ENCODE measurements at places on chromosomes 4 and X. TPM values are rescaled to one million over a fixed set of nuclear protein-coding genes. Genes with fewer than 3 reads are reported as not detected.

The HEPH gene
- 61.5 TPM for total RNA-seq

DNA sequence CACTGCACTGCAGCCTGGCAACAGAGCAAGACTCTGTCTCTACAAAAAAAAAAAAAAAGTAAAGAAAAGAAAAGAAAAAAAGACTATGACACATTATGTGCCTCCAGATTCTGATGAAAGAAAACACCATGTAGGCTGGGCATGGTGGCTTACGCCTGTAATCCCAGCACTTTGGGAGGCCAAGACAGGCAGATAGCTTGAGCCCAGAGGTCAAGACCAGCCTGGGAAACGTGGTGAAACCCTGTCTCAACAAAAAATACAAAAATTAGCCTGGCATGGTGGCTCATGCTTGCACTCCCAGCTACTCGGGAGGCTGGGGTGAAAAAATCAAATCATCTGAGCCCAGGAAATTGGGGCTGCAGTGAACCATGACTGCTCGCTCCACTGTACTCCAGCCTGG is 19.4 kb downstream of the THOC2 start:
- DNase-seq, result no peak

DNA sequence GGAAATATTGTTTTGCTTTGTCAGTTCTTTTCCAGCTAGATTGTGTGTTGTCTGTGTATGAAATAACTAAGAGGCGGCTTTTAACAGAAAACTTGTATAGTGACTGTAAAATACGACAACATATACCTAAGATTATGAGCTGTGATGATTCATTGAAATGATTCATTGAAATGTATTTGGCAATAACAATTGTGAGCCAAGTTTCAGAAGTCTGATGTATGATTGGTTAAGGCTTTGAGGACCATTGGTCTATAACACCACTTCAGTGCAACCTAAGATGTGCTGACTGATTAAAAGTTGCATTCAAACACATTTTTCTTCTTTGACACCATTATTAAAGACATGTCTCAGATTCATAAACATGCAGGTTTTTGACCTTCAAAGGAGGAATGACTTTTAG is 76.6 kb downstream of the PTPN13 start:
- DNase-seq, result no peak

DNA sequence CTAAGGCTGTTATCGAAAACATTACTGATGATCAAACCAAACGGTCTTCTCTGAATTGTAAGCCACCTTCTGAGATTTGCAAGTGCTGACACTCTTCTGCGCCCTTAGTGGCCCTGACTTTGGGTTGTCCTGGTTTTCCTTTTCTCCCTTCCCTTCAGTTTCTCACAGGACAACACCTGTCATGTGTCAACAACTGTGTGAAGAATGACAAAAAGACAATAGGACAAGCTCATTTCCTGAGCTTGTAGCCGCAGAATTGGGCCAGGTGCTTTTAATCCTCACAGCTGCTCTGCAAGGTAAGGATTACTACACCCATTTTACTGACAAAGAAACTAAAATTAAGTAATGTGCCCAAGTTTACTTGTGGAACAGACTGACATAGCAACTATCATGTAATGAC is 44.9 kb upstream of the TXK start:
- DNase-seq, result no peak

DNA sequence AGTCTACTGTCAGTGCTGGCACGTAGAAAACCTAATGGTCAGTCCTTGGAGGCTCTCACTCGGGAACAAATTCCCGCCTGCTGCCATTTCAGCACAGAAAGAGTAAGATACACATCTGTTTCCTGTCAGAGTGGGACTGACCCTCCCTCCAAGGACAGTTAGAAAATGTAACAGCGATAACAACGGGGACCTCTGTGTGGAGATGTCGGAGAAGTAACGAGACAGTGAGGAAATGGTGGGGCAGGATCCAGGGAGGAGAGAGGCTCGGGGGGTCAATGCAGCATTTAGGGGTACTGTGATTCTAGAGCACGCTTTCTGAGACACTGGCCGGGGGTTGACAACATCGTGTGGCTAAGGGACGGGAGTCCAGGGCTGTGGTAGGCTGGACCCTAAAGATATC is 36.0 kb upstream of the SORCS2 start:
- no peak for DNase-seq

DNA sequence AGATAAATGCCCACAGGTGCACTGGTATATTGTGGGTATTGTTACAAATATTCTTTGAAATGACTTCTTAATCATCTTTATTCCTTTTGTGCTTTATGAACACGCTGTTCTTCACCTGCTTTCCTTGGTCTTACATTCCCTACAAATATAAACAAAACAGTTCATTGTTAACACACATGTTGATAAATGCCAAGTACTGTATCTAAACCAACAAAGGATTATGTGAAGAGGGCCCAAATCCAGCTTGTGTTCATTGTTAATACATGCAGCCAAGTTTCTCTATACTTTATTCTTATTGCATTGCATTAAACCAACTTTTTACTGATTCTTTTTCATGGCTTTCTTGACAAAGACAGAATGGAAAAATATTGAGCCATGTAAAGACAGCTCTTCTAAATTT is 42.8 kb downstream of the AREG start:
- no peak for DNase-seq

DNA sequence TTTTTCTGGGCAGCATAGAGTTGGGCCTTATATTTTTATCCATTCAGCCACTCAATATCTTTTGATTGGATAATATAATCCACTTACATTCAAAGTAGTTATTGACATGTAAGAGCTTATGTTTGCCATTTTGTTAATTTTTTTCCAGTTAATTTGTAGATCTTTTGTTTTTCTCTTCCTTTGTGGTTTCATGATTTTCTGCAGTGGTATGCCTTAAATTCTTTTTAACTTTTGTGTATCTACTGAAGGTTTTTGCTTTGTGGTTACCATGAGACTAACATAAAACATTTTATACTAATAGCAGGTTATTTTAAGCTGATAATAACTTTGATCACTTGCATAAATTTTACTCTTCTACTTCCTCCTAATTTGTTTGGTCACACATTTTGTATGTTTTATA is 140.8 kb upstream of the GATB start:
- DNase-seq, result no peak

DNA sequence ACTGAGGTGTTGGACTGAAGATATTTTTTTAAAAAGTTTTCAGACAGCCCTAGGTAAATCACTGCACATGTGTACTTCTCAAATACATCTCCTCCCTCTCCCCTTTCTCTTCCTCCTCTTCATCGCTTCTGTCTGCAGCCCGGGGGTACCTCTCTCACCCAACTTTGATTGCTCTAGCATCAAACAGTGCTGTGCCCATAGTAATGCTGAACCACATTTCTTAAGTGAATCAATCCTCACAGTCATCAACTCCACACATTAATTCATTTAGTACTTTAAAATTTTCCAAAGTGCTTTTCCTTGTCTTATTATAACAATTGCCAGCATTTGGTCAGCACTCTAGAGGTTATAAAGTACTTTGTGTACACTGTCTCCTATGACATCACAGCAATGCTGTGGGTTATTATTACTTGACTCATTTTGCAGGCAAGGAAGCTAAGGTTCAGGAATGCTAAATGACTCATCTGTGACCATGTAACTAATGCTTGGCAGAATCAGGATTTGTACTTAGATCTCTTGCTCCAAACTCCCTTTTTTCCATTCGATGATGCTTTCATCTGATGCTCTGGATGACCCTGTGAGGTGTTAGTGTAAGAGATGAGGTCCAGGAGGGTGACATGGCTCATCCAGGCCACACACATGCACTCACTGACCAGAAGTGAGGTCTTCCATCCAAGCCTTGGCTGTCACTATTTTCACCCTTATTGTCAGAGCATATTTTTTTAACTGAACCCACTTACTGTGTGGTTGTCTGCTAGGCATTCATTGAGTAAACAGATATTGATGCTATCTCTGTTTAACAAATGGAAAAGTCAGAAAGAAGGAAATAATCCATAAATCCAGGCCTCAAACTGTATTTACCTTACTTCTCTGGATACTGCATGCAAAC is 58.8 kb downstream of the RHOH start:
- no peak for DNase-seq
